Activated CD4-positive, alpha-beta T cell treated with anti-CD3 and anti-CD28 coated beads for 36 hours (primary cell): ENCODE measurements at places on chromosomes 12 and 14. TPM values are rescaled to one million over a fixed set of nuclear protein-coding genes. Genes with fewer than 3 reads are reported as not detected.
A peak's percentile ranks its signal among the peaks of the same experiment; 100 is the strongest.

The ANO4 gene
- total RNA-seq, result not detected

The SRRM4 gene
- total RNA-seq, result not detected

The LRRK2 gene
- total RNA-seq, result not detected

The GPRC5D gene
- total RNA-seq, result not detected

The AMN gene
- total RNA-seq, result 0.23 TPM

The LHX5 gene
- not detected for total RNA-seq

The MON2 gene
- total RNA-seq, result 26.9 TPM

The WSCD2 gene
- not detected for total RNA-seq

The NFATC4 gene
- 0.11 TPM for total RNA-seq

The FSCB gene
- total RNA-seq, result not detected

The MIA2 gene
- 22.2 TPM for total RNA-seq

The GNG2 gene
- 133 TPM for total RNA-seq

The SPX gene
- 0.61 TPM for total RNA-seq

The ZNF891 gene
- total RNA-seq, result 2.1 TPM

The RPL10L gene
- total RNA-seq, result not detected

The KLHL42 gene
- total RNA-seq, result 9.2 TPM

The LRRC43 gene
- not detected for total RNA-seq

GRCh38 chr12:103799857-103800771 lies 40.9 kb downstream of the NT5DC3 start:
- no peak for DNase-seq

DNA sequence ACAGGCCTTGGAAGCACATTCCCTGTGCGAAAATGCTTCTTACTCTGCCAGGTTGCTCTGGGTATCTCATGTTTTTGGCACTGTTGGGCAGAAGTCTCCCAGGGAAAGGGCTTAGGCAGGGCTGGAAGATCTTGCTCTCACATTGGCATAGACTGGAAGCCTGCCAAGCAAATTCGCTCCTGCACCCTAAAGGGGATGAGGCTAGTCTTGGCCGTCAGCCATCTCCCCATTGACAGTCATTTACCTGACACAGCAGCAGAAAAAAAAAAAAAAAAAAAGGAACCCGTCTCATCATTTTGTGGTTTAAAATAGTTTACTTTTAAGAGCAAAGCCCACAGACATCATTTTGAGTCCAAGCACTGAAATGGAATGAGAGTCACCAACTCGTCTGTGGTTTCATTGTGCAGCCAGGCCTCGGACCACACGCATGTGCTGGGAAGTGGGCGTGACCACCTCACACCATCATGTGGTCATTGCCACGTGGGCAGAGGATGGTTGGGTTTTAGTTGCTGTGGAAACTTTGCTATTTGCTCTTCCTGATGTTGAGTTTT lies 84.8 kb downstream of the NRXN3 start:
- peak; percentile 67 for DNase-seq

- no peak for DNase-seq
Measured at GRCh38 chr12:27237790-27238771, 6.0 kb upstream of the STK38L start.

GRCh38 chr12:12518464-12518845 lies 44.2 kb downstream of the DUSP16 start:
- no peak for DNase-seq

GRCh38 chr12:12721176-12721751 lies 4.1 kb downstream of the CDKN1B start:
- no peak for DNase-seq

GRCh38 chr14:98144964-98145363 lies 1127.0 kb downstream of the BCL11B start:
- no peak for DNase-seq

DNA sequence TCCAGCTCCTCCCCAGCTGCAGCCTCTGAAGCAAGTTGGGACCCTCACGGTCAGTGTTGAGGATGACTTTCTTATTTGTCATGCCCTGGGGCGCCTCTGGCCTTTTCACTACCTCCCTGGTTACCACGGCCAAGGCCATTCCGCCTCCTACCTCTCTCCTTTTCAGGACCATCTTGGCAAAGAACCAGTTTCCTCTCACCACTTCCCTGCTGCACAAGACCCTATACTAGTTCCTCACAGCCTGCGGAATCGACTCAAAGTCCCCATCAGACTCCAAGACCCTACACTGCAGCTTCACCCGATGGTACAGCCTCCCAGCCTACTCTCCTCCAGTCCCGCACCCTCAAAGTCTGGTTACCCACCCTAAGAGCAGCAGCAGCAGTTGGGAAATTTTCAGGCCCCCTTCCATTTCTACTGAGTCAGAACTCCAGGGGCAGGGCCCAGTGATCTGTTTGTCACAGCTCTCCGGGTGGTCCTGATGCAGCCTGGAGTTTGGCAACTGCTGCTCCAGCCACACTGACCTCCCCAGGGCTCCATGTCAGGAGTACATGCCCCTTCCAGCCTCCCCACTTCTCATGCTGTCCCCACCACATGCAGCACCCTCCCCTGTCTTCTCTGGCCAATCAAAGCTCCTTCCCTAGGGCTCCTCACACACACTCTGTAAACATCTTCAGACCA lies 5.4 kb downstream of the VWF start:
- no peak for DNase-seq

GRCh38 chr14:53260286-53260685 lies 107.2 kb upstream of the DDHD1 start:
- DNase-seq, result no peak

- DNase-seq, result peak; percentile 71
Measured at GRCh38 chr12:49358483-49359141, 8.7 kb upstream of the SPATS2 start.

- DNase-seq, result no peak
Measured at GRCh38 chr12:98244136-98244535, 271.3 kb upstream of the TMPO start.

GRCh38 chr14:93234798-93235197 lies 27.7 kb downstream of the UBR7 start:
- DNase-seq, result no peak

- no peak for DNase-seq
Measured at GRCh38 chr12:111149299-111149698, 219.6 kb downstream of the PHETA1 start.

DNA sequence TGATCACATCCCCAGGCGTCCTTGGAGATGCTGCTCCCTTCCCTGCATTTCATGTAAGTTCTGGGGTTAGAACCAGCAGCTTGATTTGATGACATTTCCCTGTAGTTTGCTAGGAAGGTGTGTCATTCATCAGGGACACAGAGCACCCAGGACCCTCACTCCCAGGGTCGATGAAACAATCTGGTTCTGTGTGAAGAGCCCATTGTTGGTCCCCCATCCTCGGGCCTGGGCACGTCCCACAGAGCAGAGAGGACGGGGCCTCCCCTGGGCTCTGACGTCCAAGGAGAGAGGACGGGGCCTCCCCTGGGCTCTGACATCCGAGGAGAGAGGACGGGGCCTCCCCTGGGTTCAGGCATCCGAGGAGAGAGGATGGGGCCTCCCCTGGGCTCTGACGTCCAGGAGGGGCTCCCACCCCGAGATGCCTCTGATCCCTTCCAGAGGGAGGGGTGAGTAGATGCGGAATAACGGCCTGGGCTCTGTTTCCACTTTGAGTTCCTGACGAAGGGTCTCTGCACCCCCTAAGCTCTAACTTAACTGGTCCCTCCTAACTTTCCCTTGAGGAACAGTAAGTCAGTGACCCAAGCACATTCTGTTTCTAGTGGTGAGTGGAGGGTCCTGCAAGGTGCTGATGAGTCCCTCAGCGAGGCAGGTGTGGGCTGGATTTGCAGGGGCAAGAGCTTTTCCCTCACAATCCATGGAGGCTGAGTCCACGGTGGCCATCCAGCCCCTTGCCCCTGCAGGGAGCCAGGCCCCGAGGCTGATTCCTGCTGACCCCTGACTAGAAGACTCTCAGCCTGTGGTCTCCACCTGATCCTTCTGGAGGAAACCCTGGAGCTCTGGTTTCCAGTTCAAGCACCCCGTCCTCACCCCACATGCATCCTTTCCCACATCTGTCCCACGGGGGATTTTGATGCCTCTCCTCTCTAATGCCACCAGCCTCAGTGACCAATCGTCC lies 35.5 kb upstream of the SFSWAP start:
- no peak for DNase-seq

- no peak for DNase-seq
Measured at GRCh38 chr12:124766727-124767065, 97.0 kb downstream of the SCARB1 start.

DNA sequence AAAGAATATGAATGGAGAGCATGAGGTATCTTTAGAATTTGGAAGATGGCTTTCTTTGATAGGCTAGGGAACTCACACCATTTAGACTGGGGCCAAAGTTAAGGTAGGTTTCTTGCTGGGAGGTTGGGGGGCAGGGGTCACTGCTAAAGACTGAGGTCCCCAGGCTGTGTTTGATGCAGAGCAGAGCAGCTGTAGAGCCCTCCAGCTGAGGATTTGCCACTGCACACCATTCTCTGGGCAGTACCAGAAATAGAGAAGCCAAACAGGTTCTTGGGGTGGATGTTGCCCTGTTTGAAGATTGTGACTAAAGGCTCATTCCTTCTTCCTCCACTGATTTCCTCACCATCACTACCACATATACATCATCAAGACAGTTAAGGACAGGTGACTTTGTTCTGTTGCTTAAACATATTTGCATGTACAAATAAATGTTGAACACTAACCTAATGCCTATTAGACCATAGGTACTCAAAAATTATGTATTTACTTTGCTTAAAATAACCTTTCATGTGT lies 7.9 kb downstream of the NTF3 start:
- DNase-seq, result no peak

DNA sequence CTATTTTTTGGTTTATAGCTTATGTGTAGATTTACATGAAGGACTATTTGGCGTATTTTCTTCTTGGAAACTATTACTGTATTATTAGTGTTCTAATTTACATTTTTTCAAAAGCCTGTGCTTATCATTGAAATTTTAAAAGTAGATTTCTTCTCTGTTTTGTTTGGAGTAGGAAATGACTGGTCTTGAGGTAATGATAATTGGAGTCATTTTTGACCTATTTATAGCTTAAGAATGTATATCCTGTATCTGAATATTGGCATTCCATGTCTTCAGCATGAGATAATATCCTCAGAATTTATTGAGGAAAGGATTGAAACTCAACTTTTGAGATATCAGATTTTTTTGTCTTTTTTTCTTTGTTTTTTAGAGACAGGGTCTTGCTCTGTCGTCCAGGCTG lies 193.4 kb downstream of the ERC1 start:
- no peak for DNase-seq

- no peak for DNase-seq
Measured at GRCh38 chr12:108367436-108367835, 28.3 kb upstream of the CMKLR1 start.

- DNase-seq, result no peak
Measured at GRCh38 chr12:91588874-91589454, 406.3 kb upstream of the DCN start.

GRCh38 chr12:86117711-86118110 lies 138.5 kb downstream of the MGAT4C start:
- no peak for DNase-seq

DNA sequence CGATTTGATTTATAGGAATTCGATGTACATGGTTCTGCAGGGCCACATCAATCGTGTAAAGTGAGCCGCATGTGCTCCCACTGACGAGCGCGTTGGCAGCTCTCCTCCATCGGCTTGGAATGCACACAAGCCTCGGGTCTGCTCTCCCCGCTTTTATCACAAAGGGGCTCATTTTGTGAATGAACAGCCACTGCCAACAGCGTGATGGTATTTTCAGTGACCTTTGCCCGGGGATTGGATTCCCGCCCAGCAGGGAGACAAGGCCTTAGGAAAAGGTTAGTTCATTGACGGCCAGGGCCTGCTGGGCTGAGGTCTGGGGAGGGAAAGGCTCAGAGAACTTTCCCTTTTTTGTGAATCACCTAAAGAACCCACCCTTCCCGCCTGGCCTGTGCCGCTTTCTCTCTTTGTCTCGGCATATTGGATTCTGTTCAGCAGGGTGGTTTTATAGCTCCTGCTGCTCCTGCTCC lies 232.1 kb downstream of the MSRB3 start:
- DNase-seq, result no peak

DNA sequence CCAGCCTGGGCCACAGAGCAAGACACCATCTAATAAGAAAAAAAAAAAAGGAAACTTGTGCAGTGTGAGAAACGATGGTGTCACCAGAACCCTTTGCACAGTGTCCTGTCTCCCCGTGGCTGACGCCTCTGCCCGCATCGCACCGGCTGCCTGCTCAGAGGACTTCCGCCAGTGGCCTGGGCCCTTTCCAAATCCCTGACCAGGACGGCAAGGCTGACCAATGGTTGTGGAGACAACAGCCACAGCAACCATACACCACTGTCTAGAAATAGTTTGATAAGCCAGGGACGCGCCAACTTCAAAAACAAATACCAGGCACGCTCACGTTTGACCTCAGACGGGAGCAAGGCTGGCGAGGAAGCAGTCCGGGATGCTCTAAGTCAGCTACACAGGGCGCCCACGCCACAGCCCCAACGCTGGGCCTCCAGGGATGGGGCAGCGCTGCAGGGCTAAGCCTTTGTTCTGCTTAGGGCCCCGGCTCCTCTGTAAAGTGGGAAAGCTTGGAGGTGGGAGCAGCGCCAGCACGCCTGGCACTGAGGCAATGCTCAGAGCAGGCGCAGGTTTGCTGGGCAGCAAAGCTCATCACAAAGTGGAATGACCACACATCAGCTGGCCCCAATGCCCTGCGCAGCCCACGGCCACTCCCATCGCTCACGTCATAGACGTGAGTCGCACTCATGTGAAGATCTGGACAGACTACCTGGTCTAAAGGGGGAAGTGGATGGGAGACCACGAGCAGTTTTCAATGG lies 12.5 kb downstream of the PGAM5 start:
- DNase-seq, result no peak

- peak; percentile 77 for DNase-seq
Measured at GRCh38 chr14:90060312-90060964, 1.4 kb upstream of the KCNK13 start.

- DNase-seq, result no peak
Measured at GRCh38 chr12:7769999-7770398, 5.0 kb downstream of the NANOGNB start.

GRCh38 chr12:46554460-46554859 lies 181.9 kb upstream of the SLC38A2 start:
- DNase-seq, result no peak

- DNase-seq, result no peak
Measured at GRCh38 chr14:92702441-92702918, 45.9 kb downstream of the LGMN start.

- no peak for DNase-seq
Measured at GRCh38 chr14:30251017-30251416, 307.9 kb upstream of the G2E3 start.

GRCh38 chr14:55624913-55625312 lies 44.9 kb downstream of the KTN1 start:
- DNase-seq, result no peak
